ENCODE measurements at places on chromosomes 5 and 9.

DNA sequence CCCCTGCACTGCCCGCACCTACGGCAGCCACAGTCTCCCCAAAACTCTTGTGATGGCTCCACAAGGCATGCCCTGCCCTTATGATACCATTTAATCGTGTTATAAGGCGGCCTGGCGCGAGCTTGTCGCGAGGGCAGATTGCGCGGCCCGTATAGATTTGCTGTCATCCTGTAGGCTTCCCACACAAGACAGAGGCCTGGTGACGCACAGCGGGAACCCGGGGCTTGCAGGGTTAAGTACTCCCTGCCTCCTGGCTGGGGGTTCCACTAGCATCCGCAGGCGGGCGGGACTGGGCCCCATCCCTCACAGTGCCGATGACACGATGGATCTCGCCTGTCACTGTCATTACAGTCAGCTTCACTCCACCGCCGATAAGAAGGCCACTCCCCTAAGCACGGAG is 364.9 kb upstream of the IRX2 start:
- no peak for DNase-seq

DNA sequence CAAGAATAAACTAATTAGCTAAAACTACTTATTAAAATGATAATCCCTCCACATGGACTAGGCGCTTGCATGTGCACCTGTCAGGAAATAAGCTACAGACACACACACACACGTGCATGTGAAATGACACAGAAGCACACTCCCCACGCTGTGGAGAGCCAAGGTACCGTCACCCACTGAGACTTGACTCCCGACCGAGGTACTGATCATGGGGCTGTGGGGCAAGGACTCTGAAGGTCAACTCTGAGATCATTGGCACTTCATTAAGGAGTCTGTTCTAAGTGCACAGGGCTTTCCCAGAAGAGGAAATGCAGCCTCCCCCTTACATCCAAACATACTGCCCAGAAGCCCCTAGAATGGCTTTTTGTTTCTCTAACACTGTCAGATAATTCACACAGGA is 264.4 kb upstream of the WWC1 start:
- DNase-seq: no peak

GRCh38 chr5:173923218-173924095 is 35.3 kb downstream of the CPEB4 start:
- no peak for DNase-seq

DNA sequence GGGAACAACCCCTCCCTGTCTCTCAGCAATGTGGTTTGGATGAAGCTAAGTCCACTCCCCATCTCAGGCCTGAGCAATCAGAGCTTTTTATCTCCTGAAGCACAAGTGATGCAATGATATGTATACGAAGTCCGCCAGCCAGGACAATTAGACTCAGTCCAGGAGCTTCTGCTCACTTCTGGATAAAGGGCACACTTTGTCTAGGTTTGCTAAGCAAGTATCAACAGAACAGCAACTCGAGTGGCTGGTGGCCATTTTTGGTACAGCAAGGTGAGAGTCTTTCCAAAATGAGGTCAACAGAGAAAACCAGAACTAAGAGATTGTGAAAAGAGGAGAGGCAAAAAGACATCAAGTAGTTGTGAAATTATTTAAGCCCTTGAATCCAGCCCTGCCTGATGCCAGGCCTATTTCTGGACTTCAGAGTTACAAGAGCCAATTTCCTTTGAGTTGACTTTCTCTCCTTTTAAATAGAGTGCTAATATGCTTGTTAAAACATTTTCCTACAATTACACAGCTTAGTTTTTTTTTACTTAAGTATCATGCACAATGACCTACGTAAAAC is 8.2 kb downstream of the NDUFA8 start:
- no peak for DNase-seq

DNA sequence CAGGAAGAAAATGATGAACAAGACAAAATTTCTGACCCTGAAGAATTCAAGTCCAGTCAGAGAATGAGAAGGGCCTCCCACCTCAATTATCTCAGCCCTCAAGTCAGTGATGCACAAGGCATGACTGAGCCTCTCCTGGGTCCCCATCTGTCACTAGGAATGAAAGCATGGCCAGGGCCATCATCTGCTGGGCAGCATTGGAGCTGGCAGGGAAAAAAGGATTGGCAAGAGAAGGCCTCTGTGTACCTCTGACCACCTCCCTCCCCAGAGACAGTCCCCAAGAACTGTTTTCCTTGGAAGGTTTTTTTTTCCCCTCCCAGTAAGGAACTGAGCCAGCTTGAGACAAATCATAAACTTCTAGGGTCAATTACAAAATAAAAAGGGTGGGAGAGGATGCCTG is 76.7 kb downstream of the KLHL3 start:
- no peak for DNase-seq

DNA sequence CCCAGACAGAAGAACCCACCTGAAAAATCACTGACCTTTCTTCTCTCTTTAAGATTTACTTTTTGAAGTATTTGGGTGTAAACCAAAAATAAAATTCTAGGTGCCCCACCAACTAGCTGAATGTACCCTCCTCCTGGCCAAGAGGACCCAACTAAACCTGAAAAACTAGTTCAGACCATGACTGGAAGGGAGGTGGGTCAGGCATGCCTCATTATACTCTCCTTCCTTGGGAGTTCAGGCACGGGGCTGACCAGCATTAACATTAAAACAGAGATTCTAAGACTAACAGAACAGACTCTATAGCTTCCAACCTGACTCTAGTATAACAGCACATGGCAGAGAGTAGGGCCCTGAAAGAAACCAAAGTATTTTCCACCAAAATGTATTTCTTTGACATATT is 61.4 kb downstream of the CERT1 start:
- DNase-seq: no peak

DNA sequence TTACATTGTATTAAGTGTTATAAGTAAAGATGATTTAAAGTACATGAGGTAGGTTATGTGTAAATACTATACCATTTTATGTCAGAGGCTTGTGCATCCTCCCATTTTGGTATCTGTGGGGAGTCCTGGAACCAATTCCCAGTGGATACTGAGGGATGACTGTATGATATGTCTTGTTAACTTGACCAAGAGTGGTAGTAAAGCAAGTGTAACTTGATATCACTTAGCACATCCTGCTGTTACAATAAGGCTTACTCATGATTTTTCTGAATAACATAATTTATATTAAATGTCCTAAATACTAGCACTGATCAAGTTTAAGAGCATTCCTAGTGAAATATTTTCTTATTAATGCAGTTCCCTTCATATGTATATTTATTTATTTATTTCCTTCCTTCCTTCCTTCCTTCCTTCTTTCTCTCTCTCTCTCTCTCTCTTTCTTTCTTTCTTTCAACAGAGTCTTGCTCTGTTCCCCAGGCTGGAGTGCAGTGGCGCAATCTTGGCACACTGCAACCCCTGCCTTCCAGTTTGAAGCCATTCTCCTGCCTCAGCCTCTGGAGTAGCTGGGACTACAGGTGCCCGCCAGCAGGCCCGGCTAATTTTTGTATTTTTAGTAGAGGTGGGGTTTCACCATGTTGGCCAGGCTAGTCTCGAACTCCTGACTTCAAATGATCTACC is 7.5 kb downstream of the NDFIP1 start:
- no peak for DNase-seq

DNA sequence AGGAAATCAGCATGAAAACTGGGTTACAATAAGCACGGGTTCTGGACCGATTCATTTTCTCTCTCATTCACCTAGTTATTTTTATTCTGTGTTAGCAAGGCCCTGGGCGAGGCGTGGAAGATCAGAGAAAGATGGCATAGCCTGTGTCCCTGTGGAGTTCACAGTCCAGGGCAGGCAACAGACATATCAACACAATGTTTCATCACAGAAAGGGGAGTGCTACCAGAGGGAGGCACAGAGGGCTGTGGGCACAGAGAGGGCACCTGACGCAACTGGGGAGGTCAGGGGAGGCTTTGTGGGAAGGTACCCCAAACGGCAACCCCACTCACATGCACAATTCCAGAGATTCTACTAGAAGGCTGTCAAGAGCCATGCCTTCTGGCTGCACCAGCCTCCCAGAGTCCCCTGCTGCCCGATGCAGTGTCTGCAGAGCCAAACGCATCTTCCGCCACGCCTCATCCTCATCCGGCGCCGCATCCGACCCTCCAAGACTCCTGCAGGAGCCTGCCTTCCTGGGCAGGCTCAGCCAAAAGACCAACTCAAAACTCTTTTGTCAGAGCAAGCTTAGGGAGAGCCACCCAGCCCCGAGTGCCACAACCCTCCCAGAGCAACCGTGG is 1.4 kb downstream of the FAM193B start:
- DNase-seq: no peak

DNA sequence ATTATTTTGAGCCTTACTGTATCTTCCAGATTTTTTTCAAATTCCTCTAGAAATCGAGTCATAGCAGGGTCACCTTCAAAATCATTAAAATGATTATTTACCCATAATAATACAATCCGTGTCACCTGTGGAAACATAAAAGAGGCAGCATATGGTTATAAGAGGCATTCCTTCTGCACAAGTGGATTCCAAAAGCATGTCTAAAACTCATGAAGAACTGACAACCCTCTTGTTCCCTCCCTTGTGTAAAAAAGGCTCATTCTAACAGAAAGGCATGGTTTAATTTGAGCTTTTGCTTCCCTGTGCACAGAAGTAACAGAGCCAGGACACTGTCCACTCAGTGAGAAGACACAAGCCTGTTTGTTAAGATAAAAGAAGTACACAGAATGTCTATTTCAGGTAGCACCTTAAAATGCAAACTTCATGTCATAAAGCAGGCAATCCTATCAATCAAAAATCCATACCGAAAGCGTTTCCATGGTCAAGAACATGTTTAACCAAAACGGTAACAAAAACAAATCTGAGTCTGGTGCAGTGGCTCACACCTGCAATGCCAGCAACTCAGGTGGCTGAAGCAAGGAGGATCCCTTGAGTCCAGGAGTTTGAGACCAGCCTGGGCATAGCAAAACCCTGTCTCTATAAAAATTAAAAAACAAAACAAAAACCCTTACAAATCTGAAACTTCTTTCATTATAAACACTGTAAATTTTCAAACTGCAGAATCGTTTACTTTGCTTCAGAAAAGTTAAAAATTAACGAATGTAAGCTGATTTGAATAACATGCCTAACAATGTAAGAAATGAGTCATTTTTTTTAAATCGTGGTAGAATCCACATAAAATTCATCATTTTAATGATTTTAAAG is 139.3 kb downstream of the RAPGEF6 start:
- no peak for DNase-seq

GRCh38 chr9:132610661-132611060 is 28.3 kb downstream of the BARHL1 start:
- no peak for DNase-seq

GRCh38 chr5:33423018-33423630 is 17.6 kb upstream of the TARS1 start:
- DNase-seq: no peak

- DNase-seq: no peak
Measured at GRCh38 chr9:35028341-35028740, 38.8 kb downstream of the DNAJB5 start.

- DNase-seq: no peak
Measured at GRCh38 chr9:124389146-124389939, 25.9 kb downstream of the PSMB7 start.

DNA sequence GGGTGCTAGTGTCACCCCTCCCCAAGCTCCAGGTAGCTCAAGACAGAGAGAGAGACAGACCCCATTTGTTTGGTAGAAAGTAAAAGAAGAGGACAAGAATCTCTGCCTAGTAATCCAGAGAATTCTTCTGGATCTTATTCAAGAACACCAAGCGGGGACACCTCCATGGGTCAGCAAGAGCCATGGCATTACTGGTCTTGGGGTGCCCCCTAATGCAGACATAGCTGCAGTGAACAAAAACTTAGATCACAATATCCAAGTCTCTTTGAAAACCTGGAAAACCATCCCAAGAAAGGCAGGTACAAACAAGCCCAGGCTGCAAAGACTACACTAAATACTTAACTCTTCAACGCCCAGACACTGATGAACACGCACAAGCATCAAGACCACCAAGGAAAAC is 29.9 kb upstream of the PDE4D start:
- no peak for DNase-seq

- no peak for DNase-seq
Measured at GRCh38 chr9:3879726-3880505, 354.1 kb upstream of the RFX3 start.

DNA sequence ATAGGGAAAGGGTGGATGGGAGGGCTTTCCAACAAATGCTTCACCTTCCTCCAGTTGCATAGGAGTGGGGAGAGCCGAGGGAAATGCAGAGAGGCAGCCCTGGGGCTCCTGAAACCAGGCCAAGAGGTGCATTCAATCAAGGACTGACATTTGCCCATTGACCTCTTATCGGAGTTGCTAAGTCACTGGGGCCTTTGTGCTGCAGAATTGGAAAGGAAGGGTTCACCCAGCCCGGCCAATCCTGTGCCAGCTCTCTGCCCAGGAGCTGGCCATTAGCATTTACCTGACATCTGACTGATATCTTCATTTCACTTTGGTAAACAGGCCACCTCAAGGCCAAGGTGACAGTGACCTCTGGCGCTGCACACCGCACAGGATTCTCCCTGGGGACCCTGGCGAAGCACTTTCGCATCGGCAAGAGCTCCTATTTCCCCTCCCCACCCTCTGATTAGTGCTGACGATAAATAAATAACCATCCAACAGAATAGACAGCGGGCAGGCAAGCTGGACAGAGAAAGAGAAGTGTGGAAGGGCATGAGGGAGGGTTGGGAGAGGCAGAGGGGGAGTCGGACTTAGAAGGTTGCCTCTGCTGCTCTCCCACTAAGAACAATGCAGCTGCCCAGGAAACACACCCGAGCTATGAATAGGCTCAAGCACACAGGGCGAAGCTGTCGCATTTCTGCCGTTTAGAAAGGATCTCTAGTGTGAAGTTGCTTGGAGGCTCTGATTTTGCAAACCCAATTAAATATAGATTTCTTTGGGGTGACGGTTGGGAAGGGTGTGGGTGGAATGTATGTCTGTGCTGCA is 57.0 kb upstream of the BOD1 start:
- no peak for DNase-seq

GRCh38 chr5:22460189-22460588 is 393.0 kb downstream of the CDH12 start:
- DNase-seq: no peak

GRCh38 chr9:72818385-72818784 is 134.5 kb downstream of the ALDH1A1 start:
- no peak for DNase-seq

DNA sequence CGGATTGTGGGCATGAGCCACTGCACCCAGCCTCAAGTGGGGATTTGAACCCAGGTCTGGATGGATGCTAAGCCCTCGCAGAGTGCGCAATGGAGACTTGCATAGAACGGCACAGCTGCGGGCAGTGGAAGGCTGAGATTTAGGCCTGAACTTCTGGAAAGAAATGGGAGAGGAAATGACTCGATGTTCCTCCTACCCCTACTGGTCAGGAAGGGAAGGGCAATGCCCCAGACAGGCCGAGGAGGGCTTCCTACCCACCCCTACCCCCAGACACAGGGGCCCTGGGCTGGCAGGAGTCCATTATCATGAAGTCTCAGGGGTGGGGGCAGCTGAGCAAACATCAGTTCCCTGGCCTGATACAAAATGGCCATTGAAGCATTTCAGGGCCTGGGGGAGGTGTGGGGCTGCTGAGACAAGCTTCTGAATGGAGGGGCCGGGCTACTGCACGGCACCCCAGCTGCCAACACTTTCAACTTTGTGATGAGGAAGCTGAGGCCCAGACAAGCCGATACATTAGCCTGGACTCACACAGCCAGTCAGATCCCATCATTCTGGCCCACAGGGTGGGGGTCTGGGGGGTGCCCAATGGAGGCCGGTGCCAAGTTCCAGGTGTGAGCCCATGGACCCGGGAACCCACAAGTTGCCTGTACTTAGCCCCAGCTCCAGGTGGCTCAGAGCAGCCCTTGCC is 13.5 kb upstream of the WDR38 start:
- DNase-seq: no peak

Data from T follicular helper cell (primary cell).